ENCODE measurements at places on chromosomes 2 and 18.

- no peak for DNase-seq
Observed at GRCh38 chr2:25887624-25888242, 9.4 kb upstream of the ASXL2 start.

DNA sequence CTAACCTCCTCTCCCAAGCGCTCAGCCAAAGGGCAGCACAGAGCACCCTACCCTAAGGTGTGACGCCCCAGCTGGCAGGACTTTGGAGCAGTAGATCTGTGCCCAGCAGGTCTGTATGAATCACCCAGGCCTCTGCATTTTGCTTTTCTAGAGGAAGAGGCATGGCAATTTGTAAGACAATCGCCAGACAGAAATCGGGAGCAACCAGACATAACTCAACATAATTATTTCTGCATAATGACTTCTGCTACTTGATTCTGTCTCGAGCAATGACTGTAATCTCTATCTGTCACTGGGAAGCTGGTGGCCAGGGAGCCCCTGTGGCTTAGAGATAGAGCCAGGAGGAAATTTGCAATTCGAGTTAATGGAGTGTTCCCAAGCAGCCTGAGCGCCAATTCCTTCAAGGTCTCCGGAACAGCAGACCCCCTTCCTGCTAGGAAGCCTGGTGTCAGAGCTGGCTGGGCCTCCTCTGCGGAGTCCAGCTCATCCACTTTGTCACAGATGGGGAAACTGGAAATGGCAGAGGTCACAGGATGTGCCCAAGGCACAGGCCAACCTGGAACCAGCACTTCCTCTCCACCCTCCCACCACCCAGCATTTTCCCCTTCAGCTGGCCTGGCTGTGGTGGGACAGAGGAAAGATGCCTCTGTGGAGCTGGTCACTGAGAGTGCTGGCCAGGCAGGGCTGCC is 55.0 kb downstream of the ODC1 start:
- DNase-seq: no peak

DNA sequence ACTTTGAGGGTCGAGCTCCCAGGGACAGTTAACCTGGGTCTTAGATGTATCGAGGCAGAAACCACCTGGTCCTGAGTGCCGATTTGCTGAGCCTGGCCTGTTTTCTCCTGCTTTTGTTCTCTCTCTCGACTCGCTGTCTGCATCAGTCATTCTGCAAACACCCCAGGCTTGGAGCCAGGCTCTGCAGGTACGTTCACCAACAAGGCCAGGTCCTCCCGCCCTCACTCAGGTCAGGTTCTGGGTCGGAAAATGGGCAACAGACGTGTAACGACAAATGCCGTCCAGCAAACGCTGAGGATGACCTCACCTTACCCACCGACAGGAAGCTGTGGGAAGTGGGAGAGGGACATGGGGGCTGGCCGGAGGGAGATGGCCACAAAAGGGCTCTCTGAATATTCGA is 57.7 kb upstream of the PXDN start:
- DNase-seq: no peak

DNA sequence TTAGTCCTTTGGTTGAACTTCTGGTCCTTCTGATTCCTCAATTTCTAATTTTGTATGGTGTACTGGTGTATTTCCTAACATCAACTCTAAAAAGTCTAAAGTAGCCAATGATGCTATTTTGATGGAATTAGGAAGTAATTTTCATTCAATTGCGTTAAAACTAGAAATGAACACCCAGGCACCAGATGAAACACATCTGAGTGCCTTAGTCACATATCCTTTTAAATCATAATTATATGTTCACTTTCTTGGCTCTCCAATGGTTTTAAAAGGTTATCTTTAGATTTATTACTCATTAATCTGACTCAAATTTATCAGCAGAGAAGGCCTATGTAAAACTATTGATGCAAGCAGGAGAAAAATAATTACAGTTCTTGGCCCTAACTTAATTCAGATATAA is 119.7 kb downstream of the GAREM1 start:
- DNase-seq: no peak

- no peak for DNase-seq
Observed at GRCh38 chr2:137172162-137172561, 406.8 kb downstream of the THSD7B start.

DNA sequence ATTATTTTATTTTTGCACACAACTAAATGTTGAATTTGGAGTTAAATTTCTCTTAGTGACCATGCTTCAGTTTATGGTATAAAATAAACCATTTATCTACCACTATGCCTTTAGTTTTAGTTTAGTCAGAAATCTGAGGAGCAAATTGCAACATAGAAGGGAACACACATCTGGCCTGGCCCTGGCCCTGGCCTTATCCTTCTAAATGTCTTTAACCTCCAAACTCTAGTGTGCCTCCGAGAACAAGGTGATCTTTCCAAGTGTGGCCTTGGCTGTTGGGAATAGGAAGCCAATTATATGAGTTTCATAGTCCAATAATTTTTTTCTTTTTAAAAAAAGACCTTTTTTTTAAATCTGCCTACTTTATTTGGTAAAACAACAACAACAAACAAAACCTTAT is 31.8 kb upstream of the GREB1L start:
- DNase-seq: no peak

GRCh38 chr18:32310101-32310500 is 120.3 kb downstream of the MEP1B start:
- no peak for DNase-seq

DNA sequence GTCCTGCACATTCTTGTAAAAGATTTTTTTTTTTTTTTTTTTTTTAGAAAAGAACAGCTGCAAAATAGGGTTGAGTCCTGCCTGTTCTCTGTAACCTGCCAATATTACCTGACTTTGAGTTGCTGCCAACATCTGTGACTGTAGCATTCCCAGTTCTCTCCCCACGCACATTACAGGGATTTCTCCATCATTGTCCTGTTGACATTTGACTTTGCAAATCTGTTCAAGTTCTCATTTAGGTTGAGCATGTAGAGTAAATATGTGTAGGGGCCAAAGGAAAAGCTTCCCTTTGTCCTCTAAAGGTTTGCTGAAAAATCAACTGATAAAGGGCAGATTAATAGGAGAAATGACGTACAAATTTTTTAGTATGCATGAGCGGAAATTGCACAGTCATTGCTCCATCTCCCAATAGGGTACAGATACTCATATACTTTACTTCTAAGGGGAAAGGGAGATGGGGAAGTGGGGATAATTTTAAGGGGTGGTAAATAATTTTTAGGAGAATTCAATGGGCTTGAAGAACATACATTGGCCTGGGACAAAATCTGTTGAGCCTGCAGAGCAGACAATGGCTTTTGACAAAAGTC is 385.5 kb downstream of the PIK3C3 start:
- DNase-seq: no peak

DNA sequence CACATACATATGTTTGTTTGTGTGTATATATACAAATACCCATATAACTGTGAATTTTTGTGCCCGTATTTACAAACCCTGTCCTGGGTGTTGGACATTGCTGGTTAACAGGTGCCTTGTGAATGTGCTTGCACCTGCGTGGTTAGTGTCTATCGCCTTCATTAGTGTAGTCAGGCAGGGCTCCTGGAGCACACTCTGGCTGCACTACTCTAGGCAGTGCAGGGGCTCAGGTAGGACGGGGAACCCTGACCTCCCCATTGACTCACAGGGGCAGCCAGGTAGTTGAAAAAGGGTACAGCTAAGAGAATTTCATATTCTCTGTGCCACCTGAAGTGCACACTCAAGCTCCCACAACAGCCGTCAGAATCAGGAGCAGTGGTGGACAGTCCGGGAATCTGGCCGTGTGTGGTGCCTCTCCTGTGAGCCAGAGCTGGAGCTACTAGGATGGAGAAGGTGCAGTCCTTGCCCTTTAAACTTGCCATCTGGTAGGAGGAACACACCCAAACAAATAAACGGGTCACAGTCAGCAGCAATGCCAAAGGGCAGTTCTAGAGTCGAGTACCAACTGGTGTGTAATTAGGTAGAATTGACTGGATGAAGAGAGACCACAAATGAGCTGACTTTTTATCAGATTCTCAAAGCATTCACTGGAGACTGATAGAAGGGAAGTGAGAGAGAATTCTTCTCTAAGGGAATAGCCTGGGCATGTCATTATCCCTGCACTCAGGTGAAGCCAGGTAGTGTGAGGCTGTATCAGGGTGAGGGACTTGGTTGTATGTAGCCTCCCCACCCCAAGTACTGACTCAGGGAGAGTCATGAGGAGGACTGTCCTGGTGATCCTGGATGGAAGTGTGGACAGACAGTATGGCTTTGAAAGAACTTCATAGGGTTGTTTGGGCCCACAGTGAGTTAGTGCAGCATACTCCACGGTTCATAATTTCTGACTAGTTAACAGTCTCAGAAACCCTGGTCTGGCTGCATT is 44.1 kb downstream of the FARP2 start:
- no peak for DNase-seq
